ENCODE measurements at places on chromosomes 2 and 18.

DNA sequence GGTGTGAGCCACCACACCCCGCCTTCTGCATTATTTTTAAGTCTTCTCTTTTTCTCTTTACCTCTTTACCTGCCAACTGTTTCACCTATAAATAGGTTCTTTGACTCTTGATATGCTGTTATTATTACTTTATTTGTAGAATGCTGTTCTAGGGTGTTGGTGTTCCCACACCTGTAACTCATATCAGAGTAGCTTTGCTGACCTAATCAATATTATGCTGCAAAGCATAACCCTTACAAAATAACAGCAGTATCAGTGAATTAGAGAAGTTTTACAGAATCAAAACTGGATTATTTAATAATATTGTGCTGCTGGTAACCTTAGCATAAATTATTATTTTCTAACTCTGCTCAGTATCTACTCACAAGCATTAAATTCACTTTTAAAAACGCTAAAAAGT, 161.5 kb downstream of the FIGN start:
- DNase-seq: no peak

GRCh38 chr2:112216167-112216566, 38.7 kb downstream of the ZC3H8 start:
- DNase-seq: peak; percentile 23

GRCh38 chr2:127397568-127398238, 9.9 kb upstream of the MAP3K2 start:
- DNase-seq: no peak

DNA sequence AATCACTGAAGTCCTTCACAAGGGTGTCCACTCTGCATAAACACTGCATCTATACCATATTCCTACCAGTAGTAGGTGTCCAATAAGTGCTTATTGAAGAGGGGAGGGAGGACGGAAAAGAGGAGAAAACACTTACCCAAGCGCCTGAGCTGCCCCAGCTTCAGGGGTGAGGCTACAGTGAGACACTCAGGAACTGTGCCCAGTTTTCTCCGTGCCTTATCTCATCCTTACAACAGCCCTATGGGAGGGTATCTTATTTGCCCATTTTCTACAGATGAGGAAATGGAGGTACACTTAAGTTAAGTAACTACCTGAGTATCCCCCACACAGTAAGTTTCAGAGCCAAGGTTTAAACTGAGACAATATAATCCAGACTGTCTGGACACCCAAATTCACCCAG, 41.5 kb downstream of the RNF152 start:
- no peak for DNase-seq

DNA sequence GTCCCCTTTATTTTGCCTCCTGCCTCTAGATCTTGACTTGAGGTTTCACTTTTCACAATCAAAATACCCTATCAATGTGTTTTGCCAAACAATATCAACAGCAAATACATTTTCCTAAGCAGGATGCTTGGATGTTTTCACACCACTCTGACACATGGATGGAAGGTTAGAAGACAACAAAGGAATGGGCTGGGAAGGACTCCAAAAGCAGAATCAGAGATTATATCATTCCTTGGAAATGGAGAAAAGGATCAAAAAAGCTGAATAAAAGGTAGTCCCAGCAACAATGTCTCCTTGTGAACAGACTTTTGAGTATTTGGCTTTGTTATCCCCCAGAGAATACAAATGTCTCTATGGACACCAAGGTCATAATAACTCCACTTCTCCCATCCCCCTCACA, 170.8 kb downstream of the ETAA1 start:
- no peak for DNase-seq

GRCh38 chr2:234191819-234192407, 141.4 kb downstream of the SPP2 start:
- no peak for DNase-seq

- DNase-seq: peak; percentile 87
Observed at GRCh38 chr18:56085551-56085950, 497.6 kb upstream of the TCF4 start.

- DNase-seq: no peak
Observed at GRCh38 chr2:233336541-233336940, 17.8 kb upstream of the DGKD start.

DNA sequence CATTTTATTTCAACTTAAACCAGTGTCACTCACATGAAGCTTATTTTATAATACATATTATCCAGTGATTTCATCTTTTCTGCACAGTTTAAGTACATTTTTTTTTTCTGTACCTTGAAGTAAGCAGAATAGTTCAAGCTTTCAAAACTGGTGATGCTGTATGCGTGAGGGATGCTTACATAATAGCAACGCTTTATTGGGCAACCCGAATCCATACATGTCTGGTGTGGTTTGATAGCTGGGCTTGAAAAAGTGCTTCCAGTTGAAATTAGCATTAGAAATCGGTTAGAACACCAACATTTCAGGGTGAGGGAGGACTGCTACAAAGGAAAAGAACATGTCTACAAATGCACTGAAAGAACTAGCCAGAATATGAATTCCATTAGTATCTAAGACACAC, 117.4 kb downstream of the MBP start:
- DNase-seq: peak; percentile 18

GRCh38 chr2:15242936-15243461, 318.1 kb downstream of the NBAS start:
- no peak for DNase-seq

DNA sequence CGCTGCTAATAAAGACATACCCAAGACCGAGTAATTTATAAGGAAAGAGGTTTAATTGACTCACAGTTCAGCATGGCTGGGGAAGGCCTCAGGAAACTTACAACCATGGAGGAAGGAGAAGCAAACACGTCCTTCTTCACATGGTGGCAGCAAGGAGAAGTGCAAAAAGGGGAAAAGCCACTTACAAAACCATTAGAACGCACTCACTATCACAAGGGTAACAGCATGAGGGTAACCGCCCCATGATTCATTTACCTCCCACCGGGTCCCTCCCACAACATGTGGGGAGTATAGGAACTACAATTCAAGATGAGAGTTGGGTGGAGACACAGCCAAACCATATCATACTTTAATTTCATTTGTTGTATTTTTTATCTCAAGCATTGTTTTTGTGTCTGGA, 67.5 kb downstream of the ATP9B start:
- DNase-seq: no peak

All from iris pigment epithelial cell (primary cell).